Ecto neural progenitor cell (in vitro differentiated cells): ENCODE measurements at places on chromosomes 12 and 14.

DNA sequence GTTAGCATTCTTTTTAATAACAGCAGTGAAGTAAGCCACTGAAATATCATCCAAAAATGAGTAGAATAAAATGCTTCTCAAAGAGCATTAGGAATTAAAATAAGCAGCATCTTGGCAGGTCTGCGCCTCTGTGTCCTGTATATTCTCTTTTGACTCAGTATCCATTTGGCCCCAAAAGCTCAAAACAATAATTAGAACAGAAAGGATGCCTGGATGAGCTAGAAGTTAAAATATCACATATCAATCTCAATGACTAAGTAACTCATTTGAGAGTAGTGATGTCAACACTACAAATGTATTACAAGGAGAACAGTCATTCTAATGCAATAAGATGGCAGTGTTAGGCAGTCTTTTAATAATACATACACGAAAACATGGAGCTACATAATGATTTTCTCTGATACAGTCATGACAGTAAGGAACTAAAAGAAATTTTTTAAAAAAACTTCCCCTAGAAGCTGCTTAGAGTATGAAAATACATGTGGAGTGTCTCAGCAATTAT, 160.9 kb upstream of the ABCD2 start:
- no peak for DNase-seq

- DNase-seq, result no peak
Measured at GRCh38 chr12:12357719-12358461, 1.0 kb downstream of the BORCS5 start.

GRCh38 chr14:77353469-77354141, 23.3 kb downstream of the TMED8 start:
- no peak for DNase-seq

GRCh38 chr12:66196806-66197205, 7.8 kb downstream of the IRAK3 start:
- DNase-seq, result no peak

GRCh38 chr14:29892327-29892726, 35.3 kb downstream of the PRKD1 start:
- no peak for DNase-seq

DNA sequence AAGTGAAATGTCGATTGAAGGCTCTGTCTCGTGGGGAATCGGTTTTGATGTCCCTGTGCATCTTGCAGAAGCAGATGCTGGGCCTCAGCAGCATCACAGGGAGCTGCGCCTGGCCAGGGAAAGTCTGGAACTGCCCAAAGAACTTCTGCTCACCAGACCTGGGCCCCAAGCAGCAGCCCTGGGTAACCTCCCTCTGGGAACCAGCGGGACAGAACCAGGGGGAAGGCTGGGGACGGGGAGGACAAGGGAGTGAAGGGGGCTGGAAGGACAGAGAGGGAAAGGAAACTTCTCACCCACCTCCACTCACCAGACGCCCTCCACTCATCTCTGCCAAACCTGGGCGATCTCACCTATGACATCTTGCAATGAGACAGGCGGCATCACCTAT, 26.8 kb upstream of the C14orf180 start:
- DNase-seq, result no peak

- DNase-seq, result no peak
Measured at GRCh38 chr14:25516838-25517237, 466.9 kb upstream of the STXBP6 start.

- peak; percentile 73 for DNase-seq
Measured at GRCh38 chr12:1630133-1630826, 1.2 kb downstream of the WNT5B start.

- no peak for DNase-seq
Measured at GRCh38 chr14:77007183-77007974, 21.1 kb downstream of the IRF2BPL start.
